ENCODE measurements at places on chromosomes 7 and 10.

- no peak for DNase-seq
These were observed 131.9 kb downstream of the TMEM26 start for GRCh38 chr10:61321041-61321857.

GRCh38 chr10:95618101-95618500 lies 38.4 kb downstream of the ALDH18A1 start:
- DNase-seq: no peak

DNA sequence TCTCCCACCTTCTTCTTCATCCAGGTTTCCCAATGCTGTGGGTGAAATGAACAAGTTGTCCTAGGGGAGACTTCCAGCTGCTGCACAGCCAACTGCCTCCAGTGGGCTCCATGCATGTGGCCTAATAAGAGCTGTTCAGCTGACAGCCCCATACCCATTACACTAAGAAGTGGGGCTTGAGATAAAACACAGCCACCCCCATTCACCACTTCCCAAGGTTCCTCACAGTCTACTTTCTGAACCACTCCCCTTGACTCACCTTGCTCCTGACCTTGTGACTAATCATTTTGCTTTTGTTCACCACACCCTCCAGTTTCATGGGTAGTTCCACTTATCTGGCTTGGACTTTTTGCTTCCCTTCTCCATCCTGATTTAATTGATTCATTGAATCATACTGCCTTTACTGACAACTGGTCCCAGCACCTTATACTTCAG lies 119.3 kb downstream of the CABCOCO1 start:
- DNase-seq: no peak

DNA sequence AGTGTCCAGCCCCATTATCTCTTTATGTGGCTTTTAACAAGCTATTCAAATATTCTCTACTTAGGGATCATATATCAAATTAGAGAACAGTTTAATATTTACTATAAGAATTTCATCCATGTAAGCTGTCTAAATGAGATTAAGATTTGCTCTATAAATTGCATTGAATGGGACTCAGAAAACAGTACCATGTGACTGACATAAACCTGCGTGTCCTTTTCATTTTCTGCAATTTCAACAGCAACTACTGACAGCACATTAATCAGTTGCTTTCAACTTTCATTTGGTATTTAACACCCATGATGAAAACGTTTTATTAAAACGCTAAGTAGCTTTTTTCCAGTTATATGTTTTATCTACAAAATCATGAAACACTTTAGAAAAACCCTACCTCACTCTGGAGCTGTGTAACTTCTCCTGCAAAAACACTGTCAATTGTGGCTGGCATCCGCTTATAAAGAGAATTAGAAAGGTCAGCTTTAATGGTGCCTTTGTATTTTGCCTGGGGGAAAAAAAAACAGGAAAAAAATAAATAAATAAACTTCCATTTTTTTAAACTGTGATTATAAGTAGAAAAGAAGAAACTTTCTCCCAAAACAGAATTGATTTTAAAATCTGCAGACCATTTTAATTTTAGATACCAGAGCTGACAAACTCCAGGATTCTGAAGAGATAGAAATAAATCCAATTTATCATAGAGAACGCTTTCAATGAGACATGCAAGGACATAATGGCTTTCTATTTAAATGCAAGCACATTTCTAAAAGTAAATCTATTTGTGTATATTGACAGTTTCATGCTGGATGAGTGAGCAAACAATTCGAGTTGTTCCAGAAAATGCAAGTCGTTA lies 9.2 kb downstream of the NEBL start:
- DNase-seq: no peak

DNA sequence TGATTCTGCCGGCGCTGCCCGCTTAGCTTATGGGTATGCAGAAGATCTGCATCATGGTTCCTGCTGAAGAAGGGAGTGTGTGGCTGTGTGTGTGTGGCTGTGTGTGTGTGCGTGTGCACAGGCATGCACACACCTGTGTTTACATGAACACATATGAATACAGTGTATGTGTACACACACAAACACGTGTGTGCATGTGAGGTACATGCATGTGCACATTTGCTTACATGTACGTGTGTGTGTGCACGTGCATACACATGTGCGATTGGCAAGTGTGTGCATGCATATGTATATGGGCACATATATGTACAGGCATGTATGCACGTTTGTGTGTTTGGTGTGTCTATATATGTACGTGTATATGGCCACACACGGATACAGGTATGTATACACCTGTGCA lies 16.4 kb upstream of the FAM20C start:
- DNase-seq: no peak

DNA sequence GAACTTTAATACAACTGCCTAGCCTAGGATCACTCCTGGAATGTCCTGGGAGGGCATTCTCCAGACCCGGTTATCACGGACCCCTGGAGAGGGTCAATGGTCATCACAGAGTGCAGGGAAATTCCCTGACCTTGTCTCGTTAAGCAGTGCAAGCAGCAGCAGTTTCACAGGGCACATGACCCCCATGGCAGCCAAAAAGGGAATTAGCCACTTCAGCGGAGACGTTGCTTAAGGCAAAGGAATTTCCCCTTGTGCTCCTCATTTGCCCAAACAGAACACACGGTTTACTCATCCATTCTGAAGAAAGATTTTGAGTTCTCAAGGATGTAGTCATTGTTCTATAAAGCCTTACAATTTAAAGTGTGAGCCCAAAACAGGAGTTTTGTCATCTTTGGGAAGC lies 260.3 kb downstream of the SNX13 start:
- DNase-seq: no peak

GRCh38 chr10:93482145-93482834 lies at the start of gene MYOF:
TSS of gene MYOF (minus strand) at chr10:93482334. CDS start at chr10:93482194, 140 bp downstream.
- DNase-seq: peak; percentile 53

DNA sequence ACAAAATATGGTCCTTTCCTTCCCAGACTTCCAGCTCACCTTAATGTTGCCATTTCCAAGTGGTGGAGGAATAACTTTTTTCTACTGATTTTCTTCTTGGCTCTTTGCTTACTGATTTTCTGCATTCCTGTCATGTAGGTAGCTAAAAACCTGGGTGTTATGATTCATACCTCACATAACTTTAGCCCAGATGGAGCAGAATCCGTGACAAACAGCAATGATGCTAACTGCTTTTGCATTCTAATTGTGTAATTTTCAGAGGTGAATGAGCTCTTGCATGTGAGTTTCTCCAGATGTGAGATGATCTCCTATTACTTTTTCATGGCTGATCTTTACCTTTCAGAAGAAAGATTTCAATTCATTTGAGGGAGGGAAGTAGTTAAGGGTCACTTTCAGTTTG lies 43.4 kb downstream of the WDR11 start:
- no peak for DNase-seq

GRCh38 chr7:37532636-37533035 lies 84.0 kb upstream of the ELMO1 start:
- DNase-seq: no peak

DNA sequence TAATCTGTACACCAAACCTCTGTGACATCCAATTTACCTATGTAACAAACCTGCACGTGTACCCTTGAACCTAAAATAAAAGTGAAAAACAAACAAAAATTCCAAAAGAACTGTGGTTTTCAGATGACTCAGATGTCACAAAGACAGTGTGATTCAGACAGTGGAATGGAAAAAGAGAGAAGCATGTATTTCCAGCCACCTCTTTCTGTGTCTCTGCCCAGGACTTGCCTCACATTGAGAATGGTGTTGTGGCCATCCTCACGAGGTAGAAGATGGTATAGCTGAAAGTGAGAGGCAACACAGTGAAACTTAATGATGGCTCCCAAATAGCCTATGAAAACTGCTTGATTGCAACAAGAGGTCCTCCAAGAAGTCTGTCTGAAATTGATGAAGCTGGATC lies 78.0 kb downstream of the ARL5B start:
- no peak for DNase-seq

GRCh38 chr7:157750291-157750690 lies 413.5 kb downstream of the DNAJB6 start:
- no peak for DNase-seq

GRCh38 chr7:92904244-92905131 lies 68.1 kb upstream of the CDK6 start:
- DNase-seq: no peak

DNA sequence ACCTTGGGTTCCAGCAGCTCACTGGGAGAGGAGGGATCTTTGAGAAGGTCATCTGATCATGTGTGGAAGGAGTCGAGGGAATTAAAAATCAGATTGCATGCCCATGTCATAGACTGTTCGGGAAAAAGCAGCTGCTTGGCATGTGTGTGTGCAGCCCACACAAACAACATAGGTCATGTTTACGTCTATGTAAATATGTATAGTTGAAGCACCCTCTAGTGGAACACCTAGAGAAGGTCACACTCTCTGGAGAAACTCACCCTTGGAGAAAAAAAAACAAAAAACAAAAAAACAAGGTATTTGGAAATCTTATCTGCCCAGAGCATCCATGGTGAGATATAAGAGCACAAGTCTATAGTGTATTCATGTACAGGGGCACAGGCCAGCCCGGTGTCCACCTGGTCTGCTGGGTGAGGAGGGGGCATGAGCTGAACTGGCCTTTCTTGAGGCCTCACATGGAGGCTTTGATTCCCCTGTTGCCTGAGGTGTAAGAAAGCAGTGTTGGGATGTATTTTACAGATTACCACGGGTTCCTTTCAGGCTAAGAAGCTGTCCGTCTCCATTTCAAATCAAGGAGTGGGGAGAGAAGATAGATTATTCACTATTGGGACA lies 98.0 kb downstream of the NPY start:
- DNase-seq: no peak

- DNase-seq: no peak
These were observed 104.5 kb downstream of the MACC1 start for GRCh38 chr7:20112696-20113095.

GRCh38 chr7:45993621-45994020 lies 72.5 kb upstream of the IGFBP3 start:
- no peak for DNase-seq

DNA sequence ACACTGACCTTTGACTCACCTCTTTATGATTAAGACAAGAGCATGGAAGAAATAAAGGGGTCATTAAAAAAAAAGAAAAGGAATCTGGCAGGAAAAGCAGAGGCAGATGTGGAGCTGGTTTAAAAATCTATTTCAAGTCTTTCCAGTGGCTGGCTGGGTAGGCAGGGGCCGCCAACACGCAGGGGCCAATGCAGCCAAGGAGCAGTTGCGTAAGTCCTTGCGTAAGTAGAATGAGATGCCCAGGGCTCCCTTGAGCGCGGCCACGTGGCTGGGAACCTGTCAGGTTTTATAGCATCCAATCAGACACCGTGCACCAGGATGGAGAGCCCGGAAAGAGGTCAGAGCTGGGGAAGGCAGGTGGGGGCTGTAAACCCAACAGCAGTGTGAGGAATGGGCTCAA lies 123.8 kb upstream of the INSYN2A start:
- DNase-seq: no peak

DNA sequence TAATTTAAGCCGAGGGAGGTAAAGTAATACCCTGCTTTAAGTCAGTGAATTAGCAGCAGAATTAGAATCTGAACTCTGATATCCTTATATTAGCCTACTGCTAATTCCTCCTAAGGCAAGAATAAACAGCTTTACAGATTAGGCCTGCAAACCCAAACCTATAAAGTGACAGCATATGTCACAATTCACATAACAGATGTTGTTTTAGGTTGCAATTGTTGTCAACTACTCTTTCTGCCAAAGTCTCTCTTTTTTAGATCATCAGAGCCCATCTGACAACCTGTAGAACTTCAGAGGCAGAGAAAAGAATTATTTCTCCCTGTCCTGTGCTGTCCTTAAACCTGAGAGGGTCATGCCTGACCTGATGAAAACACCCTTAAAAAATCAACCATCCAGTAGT lies 167.2 kb downstream of the PRKG1 start:
- DNase-seq: no peak

- no peak for DNase-seq
These were observed 199.9 kb downstream of the CAMK1D start for GRCh38 chr10:12549297-12549696.

GRCh38 chr7:22460363-22460988 lies 39.5 kb downstream of the STEAP1B start:
- DNase-seq: no peak

- no peak for DNase-seq
These were observed 10.3 kb upstream of the VIM start for GRCh38 chr10:17217631-17218232.

- no peak for DNase-seq
These were observed 2.0 kb downstream of the GPR85 start for GRCh38 chr7:113084496-113085172.

GRCh38 chr10:4034907-4035598 lies 250.0 kb upstream of the KLF6 start:
- no peak for DNase-seq

- peak; percentile 26 for DNase-seq
These were observed 147.6 kb downstream of the GPR85 start for GRCh38 chr7:112938863-112939573.

- DNase-seq: no peak
These were observed 119.5 kb upstream of the INSYN2A start for GRCh38 chr10:127315888-127316287.

DNA sequence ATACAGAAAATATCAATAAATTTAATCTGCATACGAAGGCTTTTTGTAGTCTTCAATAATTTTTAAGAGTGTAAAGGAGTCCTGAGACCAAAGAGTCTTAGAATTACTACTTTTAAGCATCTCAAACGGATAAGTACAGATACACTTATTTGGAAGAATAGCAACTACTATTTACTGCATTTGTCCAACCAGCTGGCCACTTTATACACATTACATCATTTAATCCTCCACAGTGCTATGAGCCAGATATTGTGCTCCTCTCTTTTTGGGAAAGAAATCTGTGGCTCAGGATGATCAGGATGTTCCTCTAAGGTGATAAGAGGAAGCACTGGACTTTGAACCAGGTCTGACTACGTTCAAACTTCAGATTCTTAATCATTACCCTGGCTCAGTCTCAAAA lies 588.6 kb upstream of the LRRTM3 start:
- no peak for DNase-seq

GRCh38 chr7:123500878-123501489 lies 33.4 kb downstream of the IQUB start:
- DNase-seq: no peak

DNA sequence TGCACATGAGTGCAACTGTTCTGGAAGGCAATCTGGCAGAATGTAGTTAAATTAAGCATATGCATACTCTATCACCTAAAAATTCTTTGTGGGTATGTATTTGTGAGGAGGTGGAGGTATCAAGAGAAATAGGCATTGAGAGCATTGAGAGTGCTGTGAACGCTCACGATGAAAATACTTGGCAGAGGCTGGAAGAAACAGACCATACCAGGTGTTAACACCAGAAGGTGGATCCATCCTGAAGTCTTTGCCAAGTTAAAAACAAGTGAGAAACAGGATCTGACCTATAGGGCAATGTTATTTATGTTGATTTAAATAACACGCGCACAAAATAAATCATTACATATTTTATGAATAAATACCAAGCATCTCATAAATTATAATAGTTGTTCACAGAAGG lies 311.6 kb downstream of the PCLO start:
- DNase-seq: no peak

GRCh38 chr7:151244196-151244840 lies 4.2 kb downstream of the SMARCD3 start:
- no peak for DNase-seq

DNA sequence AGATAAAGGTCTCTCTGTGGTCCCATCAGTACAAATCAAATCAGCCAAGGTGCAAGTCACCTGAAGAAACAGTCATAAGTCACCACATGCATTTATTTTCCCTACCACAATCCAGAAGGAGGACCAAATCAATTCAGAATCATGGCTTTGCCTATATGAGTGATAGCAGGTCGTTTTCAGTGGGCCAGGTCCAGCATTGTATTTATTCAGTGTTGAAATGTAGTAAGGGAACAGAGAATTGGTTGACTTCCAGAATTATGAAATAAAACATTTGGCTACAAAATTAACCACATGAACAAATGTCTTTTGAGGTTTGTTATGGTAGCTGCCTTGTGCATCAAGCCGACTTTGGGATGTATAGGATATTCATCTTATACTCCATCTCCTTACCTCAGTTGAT lies 88.4 kb downstream of the POLR1F start:
- DNase-seq: no peak

Measured in head of caudate nucleus (tissue), 42 donors.